ENCODE measurements at places on chromosomes 5 and 9.

- no peak for DNase-seq
Measured at GRCh38 chr9:10371824-10372223, 241.0 kb downstream of the PTPRD start.

DNA sequence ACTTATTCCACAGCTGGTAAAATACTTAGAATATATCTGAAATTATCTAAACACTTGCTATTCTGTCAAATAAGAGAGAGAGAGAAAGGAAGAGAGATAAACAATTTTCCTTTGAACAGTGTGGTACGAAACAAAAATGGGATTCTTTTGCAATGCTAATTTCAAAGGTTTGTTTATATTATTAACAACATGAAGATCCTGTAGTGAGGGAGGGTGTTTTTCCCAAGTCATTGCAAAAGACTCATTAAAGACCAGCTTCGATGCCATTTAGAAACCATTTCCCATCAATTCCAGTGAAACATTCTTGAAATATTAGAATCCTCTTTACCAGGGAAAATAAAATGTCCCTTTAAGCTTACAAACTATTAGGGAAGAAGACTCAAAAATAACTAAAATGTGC lies 505.4 kb downstream of the SEMA5A start:
- DNase-seq: no peak

DNA sequence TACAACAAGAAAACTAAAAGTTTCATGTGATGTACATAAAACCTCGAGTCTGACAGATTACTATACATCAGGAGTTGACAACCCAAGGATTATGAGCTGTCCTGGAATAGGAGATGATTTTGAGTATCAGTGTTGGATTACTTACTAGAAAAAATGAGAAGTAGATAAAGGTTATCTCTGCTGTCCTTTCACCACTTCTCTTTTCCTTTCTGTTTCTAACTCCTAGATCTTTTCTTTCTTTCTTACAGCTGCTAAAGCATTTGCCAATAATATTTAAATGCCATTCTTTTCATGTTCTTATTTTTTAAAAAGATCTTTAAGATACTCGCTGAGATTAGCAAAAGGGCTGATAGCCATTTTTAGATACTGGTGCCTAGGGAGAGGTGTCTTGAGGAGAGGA lies 14.8 kb downstream of the RBM27 start:
- no peak for DNase-seq

DNA sequence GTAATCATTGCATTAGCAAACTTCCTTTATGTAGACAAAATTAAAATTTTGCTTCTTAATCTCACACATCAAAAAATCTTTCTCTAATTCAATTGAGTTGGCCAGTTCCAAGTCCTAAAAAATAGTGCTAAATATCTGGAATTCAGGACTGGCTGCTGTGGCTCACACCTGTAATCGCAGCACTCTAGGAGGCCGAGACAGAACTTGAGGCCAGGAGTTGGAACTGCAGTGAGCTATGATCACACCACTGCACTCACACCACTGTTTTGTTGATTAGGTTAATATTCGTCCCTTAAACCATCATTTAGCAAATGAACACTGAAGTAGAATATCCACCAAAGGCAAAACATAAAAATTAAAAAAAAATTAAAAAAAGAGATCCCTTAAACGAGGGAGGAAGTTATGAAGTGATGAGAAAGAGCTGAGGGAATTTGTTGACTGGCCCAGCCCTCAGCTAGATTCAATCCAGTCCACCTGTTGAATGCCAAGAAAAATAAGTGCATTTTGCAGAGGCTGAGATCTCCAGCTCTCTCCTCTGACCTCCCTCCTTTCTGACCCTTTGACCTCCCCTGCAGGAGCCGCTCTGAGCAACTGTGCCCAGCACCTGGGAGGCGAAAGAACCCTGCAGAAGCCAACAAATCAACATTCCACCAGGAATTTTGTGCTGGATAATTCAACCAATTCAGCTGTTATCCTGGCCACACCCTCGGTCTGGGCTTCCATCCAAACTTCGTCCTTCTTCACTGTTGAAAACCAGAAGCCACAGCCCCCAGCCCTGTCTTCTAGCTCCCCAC lies 96.8 kb downstream of the OR2K2 start:
- peak; percentile 13 for DNase-seq

DNA sequence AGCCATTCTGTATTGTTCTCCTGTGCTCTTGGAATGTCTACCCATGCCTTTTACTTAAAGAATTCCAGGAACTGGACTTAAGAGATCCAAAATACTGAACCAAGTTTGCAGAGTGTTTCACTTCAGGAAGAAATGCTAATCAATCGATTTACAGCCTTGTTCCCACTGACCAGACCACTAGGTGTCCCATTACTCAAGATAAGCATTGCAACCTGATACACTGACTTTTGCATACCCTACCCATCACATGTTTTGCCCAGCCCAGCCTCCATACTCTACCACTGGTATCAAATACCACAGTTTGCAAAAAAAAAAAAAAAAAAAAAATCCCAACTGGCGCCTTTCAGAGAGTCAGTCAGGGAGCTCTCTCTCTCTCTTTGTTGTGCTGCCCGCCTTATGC lies 550.8 kb downstream of the CDH9 start:
- DNase-seq: no peak

- peak; percentile 66 for DNase-seq
Measured at GRCh38 chr5:155729684-155730059, 597.3 kb upstream of the SGCD start.
